A549 treated with ZK216348 at 1 μM for 4 hours (cell line): ENCODE measurements at places on chromosomes 11 and 22. TPM values are rescaled to one million over a fixed set of nuclear protein-coding genes. Genes with fewer than 3 reads are reported as not detected.

TSSK2 gene
- not detected in 5 replicates for total RNA-seq

CYTH4 gene
- 0.34 to 2.1 TPM (median 0.76 TPM) in 5 replicates for total RNA-seq

LINC01488 gene
- total RNA-seq, result not detected in 5 replicates

SPINDOC gene
- 32.2 to 59.0 TPM (median 48.7 TPM) in 5 replicates for total RNA-seq

SMTNL1 gene
- total RNA-seq, result not detected in 5 replicates

SAA1 gene
- 0.58 to 1.2 TPM (median 0.89 TPM) in 5 replicates for total RNA-seq

LDLRAD3 gene
- total RNA-seq, result 21.6 to 30.2 TPM (median 27.3 TPM) in 5 replicates

GGT5 gene
- total RNA-seq, result 1.5 to 4.0 TPM (median 3.7 TPM) in 5 replicates
